NCI-H774 (cell line): ENCODE measurements at places on chromosomes 2 and 18.

- no peak for DNase-seq
Observed at GRCh38 chr2:134320930-134321329, 67.1 kb downstream of the MGAT5 start.

DNA sequence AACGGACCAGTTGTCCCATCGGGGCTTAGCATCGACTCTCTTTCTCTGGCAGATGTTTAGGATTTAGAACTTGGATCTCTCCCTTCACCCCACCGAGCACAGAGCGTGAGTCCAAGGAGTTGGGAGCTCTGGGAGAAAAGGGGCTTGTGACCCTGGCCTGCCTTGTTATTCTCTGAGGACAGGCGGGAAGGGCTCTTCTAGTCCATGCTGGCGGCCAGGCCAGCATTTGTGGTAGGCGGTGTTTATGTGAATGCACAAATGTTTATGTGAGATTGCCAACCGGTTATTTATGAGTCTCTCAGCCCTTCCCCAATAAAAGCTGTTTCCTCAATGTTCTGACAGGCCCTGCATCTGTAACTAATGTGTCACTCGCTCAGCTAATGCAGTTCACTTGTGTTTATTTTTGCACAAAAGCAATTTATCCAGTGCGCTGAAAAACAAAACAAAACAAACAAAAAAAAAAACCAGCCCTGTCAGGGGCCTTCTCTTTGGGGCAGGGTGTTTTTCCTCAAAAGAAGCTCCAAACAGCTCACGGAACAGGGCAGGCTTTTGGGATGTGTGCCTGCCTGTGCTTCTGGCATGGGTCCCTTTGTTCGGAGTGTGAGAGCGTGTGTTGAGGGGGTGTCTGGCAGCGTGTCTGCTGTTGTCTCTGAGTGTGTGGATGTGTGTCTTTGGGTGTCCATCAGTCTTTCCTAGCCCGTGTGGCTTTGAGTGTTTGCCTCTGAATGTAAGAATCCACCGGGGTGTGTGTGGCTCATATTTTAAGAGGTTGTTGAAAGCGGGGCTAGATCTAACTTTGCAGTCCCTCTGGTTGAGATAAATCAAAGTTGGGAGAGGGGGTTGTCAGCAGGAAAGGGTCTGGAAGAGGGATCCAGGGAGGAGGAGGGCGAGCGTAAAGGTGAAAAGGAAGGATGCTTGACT lies 52.8 kb upstream of the HAAO start:
- peak; percentile 34 for DNase-seq

- DNase-seq = no peak
Observed at GRCh38 chr2:180191432-180192124, 184.5 kb upstream of the CWC22 start.

DNA sequence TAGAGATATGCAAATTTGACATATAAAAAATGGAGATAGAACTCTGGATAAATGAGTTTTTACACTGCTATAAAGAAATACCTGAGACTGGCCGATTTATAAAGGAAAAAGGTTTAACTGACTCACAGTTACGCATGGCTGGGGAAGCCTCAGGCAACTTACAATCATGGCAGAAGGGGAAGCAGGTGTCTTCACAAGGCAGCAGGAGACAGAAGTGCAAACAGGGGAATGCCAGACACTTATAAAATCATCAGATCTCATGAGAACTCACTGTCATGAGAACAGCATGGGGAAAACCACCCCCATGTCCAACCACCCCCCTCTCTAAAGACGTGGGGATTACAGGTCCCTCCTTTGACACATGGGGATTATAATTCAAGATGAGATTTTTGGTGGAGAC lies 1540.2 kb upstream of the SLC39A10 start:
- no peak for DNase-seq

DNA sequence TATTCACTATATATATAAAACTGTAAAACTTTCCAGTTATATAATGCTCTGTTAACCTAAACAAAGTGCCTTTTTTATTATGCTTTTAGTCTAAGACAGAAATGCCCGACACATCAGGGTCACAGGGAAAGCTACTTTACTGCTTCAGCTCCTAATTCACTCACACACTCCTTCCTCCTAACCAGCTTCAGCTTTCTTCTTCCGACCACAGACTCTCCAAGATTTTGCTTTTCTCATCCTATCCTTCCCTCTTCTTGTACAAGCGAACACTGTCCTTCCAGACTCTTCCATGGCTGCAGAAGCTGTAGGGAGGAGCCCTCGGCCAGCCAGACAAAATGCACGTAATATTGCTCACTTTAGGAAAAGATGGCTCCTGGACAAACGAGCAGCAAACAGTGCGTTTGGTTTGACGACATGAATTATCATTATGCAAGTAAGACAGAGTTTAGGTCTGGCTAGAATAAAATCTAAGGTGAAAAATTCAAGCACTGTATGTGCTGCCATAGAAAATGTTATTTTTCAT lies 47.5 kb upstream of the HNRNPA3 start:
- peak; percentile 10 for DNase-seq

- DNase-seq = no peak
Observed at GRCh38 chr2:146226077-146226476, 1618.8 kb upstream of the ACVR2A start.

- no peak for DNase-seq
Observed at GRCh38 chr2:236614551-236614950, 44.9 kb downstream of the ACKR3 start.

GRCh38 chr2:206940546-206940945 lies 1.2 kb downstream of the CPO start:
- DNase-seq = no peak

DNA sequence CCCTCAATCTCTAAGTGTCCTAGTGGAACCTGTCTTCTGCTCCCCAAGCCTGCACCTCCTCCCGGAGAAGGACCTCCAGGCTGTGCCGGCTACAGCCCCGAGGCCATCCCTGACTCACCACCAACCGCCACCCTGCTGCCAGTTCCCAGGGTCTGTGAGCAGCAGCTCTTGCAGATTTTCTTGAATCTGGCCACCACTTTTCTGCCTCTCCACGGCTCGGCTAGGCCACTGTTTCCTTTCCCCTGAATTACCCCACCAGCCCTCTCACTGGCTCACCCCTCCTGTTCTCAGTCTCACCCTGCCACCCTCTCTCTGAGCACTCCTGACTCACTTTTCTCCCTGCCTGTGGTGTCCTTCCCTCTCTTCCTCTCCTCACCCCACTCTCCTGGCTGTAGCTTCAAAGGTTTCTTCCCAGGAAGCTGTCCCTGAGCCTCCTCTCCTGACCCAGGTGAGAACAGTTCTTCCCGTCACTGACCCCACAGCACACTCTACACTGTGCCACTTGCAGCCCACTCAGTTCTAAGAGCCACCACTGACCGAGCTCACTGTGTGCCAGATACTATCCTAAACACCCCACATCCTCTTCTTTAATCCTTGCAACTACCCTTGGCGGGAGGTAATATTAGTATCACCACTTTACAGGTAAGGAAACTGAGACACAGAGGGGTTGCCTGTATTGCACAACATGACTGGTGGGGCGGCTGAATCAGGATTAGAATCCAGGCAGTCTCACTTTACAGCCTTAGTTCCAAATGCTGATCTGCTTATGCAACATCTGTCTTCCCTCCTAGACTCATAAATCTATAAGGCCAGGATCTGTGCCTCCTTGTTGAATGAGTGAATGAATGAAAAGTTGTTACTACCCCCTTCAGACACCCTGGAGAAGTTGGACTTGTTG lies 111.6 kb downstream of the SMAD7 start:
- no peak for DNase-seq

DNA sequence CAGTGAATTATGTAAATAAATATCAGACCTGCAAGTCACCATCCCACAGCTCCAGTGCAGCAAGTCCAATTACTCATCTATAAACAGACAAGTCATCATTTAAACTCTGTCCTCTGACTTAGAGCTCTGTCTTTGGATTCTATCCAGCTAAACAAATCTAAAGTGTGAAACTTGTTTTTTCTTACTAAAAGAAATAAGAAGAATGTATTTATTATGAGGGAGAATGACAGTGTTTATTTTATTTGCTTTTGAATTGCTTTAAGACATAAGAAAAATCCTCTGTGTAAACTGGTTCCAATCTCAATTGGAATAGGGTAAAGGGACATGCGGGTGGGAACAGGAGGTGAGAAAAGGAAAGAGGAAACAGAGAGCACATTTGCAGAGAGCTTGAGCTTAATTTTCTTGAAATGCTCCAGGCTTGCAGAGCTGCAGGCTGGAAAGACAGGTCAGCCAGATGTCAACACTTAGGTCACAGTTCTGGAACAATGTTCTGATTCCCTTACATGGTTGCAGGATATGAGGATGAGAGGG lies 355.8 kb downstream of the MEIS1 start:
- no peak for DNase-seq

DNA sequence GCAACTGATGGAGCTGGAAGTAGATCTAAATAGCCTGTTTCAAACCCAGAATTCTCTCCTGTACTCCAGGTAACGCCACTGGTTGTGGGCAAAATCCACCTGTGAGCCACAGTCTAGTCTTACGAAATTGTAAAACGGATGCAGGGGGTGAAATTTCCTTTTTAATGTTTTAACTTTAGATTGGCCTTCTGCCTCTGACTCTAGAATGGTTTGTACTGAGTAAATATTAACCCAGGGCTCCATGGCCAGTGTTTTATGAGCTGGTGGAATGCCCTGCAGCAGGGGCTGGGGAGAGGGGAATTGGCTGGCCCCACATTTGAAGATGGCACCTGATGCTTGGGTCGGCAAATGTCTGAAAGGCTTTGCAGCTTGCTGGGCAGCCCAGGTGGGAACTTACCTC lies 156.6 kb downstream of the MYCN start:
- DNase-seq = no peak

DNA sequence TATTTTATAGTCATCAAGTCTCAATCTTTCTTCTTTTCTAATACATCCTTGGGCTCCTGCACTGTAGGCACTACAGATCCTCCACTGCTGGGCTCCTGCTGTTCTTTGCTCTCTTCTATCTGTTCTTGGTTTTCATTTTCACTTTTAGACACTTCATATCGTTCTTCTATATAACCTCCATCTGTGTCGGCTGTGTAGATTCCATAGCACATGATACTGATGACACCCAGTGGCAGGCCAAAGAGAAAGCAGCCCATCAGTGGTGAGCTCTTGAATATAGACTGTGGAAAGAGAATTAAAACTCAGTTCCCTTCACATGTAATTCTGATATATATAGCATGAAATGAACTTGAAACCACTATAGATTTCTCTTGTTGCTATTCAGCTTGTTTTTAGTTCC lies 38.0 kb downstream of the TMX3 start:
- no peak for DNase-seq

- DNase-seq = no peak
Observed at GRCh38 chr2:177171418-177171865, 41.2 kb upstream of the HNRNPA3 start.

DNA sequence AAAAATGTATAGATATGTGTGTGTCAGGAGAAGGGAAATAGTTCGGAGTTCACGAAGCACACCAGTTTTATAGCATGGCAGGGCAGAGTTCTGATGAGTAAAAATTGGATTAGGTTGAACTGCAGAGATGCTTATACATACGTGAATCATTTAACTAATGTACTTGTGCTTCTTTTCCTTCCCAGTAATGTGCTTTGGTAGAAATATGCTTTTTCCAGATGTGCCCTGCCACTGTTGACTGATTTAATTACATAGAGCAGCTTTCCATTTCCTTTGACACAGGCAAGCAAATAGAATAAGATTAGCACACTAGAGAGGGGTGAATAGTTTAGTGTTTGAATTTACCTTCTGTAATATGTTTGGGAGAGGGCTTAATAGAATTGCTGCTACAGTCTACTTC lies 28.9 kb upstream of the ARMC9 start:
- no peak for DNase-seq

DNA sequence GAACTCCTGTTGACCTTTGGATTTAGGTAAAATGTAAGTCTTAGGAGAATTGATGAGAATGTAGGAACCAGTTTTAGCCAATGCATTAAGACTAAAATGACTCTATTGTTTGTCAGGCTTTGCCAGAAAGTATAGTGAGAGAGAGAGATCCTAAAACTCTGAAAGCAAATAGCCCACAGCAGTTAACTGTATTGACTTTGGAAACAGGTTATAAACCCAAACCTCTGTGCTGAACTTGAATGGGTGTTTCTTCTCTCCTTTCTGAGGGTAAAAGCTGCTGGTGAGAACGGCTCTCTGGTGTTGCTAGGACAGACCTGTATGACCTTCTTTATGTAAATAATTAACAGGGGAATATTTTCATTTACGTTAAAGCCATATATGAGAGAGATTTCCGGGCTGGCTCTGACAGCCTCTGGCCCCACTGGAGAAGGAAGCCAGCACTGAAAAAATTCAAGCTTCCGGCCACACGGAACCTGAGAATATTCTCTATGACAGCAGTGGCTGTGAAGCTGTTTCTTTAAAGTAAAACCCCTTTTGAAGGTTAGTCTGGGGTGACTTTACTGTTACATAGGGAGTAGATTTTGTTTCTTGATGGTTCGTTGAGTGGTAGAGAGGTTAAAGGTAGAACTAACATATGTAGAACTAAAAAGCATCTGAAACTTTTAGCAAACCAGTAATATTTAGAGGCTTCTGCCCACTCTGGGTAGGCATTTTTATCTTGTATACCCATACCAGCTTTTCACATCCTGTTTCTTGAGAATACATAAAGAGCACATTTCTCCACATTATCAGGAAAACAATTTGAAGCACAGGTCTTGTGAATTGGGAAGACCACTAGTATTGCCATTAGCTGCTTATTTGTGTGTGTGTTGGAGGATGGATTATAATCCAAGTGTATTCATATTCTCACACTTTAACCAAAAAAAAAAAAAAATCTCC lies 123.8 kb downstream of the SPTBN1 start:
- no peak for DNase-seq

GRCh38 chr2:26786207-26787028 lies 562 bp downstream of the CENPA start:
- no peak for DNase-seq

DNA sequence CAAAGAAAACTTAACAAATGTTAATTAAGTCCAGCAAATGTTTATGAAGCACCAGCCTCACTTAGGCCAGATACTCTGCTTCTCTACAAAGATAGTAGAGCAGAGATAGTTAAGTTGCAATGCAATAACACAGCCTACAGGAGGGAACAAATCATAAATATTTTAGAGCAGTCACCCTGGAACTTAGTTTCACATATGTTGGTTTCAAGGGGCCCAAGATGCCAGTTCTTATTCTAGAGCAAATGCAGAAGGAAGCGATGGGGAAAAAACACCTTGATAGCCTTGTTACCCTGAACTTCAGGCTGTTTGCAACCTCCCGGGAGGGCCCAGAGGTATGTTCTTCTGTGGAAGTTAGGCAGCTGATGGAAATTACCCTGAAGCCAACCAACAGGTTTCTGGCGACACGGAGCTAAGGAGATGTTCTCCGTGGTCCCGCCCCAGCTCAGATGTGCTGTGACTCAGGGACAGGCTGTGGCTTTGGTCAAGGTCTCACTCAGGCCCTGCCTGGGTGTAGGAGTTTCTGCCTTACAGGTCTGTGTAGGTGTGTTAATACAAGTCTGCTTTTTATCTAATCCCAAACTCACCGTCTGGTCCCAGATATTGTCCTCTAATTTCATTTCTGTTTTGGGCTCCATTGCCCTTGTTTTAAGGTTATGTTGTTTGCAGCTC lies 3.8 kb downstream of the CTIF start:
- DNase-seq = no peak

DNA sequence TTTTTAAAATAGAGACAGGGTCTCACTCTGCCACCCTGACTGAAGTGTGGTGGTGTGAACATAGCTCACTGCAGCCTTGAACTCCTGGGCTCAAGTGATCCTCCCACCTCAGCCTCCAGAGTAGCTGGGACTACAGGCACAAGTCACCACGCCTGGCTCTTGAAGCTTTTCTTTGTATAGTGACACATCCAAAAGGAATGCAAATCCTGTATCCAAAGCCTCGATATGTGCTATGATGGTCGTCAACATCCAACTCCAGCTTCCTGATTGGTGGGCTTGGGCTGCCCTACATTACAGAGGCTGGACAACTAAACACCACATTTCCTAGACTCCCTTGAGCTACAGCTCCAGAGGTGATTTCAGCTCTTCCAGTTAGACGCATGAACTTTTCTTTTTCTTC lies 101.7 kb upstream of the PGAP1 start:
- DNase-seq = no peak
